ENCODE measurements at places on chromosomes 13 and 19. TPM values are rescaled to one million over a fixed set of nuclear protein-coding genes. Genes with fewer than 3 reads are reported as not detected.

The ZFP14 gene
- 5.0 TPM for polyA plus RNA-seq

The CALR3 gene
- not detected for polyA plus RNA-seq

The KIR3DL1 gene
- 1.1 TPM for polyA plus RNA-seq

The GFY gene
- not detected for polyA plus RNA-seq

Measured in IgD-negative memory B cell (primary cell).